Iris pigment epithelial cell (primary cell): ENCODE measurements at places on chromosomes 2 and 18.

GRCh38 chr18:49169037-49169521 is 218.3 kb upstream of the SMAD7 start:
- no peak for DNase-seq

DNA sequence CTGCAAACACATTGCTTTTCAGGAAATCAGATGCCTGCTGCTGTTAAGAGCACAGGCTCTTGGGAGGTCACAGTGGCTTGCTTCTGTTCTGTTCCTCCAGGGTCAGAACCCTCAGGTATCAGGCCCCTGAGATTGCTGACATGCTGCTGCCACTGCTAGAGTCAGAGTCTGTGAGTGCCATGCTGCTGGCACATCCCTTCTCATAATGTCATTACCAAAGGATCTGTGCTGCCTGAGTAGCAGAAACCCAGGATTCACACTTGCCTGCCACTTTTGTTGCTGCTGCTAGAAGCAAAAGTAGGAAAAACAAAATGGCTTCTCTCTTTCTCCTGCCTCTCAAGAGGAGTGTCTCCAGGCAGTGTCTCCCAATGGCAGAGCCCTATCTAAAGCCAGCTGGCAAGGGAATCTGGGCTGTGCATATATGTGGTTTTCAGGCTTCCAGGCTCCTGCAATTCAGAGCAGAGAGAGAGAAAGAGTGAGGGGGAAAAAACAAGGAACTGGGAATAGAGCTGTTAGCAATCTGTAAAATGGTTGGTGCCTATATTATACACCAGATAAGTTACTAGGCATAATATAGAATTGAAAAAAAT is 180.3 kb downstream of the MYCN start:
- DNase-seq: no peak

- no peak for DNase-seq
These were observed 8.4 kb upstream of the MAL start for GRCh38 chr2:95017071-95017501.

- peak; percentile 48 for DNase-seq
These were observed 21.1 kb upstream of the RALBP1 start for GRCh38 chr18:9454061-9454703.

DNA sequence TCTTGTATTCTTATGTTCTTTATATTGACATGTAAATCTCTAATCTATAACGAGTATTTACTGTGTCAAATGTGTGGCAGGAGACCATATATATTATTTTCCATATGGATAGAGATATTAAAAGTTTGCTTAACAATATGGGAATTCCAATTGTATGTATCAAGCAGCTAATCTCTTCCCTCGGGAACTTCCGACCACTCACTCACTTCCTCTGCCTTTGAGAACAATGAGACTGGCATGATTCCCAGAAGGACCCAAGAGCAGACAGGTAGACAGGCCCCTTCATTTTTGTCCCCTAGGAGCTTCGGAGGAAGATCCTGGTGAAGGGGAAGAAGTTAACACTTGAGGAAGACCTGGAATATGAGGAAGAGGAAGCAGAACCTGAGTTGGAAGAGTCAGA is 24.1 kb downstream of the PLCD4 start:
- DNase-seq: peak; percentile 33
